ENCODE measurements at places on chromosomes 1 and 21. TPM values are rescaled to one million over a fixed set of nuclear protein-coding genes. Genes with fewer than 3 reads are reported as not detected.

Gene CLDN17
- not detected for total RNA-seq

Gene DIO1
- total RNA-seq, result not detected

Gene TMPRSS3
- total RNA-seq, result under 0.01 TPM

Gene ZSCAN20
- total RNA-seq, result 5.5 TPM

Gene HES2
- total RNA-seq, result 17.6 TPM
